ENCODE measurements at places on chromosomes 11 and 22. TPM values are rescaled to one million over a fixed set of nuclear protein-coding genes. Genes with fewer than 3 reads are reported as not detected.

GRCh38 chr22:22565981-22566380, 6.9 kb upstream of the PRAME start:
- H3K36me3 ChIP-seq = no peaks in the 10 kb centered on the region
- no peak overlapping the region for H3K27ac ChIP-seq
- H3K4me1 ChIP-seq = no peaks in the 10 kb centered on the region

- H3K27me3 ChIP-seq = no peaks in the 10 kb centered on the region
- no peaks in the 10 kb centered on the region for H3K36me3 ChIP-seq
- DNase-seq = no peak
- no peak overlapping the region for H3K4me3 ChIP-seq
Observed at GRCh38 chr22:47621253-47621652, 858.8 kb downstream of the TBC1D22A start.

DNA sequence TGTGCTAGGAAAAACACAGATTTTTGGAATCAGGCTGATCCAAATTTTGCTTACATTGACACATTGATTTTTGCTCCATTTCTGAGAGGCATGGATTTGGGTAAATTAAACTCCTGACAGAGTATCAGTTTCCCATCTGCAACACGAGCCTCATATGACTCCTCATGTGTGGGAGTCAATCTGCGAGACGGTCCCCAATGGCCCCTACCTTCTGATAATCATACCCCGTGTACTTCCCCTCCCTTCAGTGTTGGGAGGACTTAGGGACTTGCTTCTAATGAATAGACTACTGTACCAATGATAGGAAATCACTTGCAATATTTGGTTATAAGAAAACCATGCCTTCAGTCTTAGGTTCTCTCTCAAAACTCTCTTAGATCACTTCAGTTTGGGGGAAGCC, 302.7 kb downstream of the ETS1 start:
- H3K27ac ChIP-seq = no peak overlapping the region
- no peak overlapping the region for H3K4me3 ChIP-seq
- H3K36me3 ChIP-seq = no peaks in the 10 kb centered on the region

DNA sequence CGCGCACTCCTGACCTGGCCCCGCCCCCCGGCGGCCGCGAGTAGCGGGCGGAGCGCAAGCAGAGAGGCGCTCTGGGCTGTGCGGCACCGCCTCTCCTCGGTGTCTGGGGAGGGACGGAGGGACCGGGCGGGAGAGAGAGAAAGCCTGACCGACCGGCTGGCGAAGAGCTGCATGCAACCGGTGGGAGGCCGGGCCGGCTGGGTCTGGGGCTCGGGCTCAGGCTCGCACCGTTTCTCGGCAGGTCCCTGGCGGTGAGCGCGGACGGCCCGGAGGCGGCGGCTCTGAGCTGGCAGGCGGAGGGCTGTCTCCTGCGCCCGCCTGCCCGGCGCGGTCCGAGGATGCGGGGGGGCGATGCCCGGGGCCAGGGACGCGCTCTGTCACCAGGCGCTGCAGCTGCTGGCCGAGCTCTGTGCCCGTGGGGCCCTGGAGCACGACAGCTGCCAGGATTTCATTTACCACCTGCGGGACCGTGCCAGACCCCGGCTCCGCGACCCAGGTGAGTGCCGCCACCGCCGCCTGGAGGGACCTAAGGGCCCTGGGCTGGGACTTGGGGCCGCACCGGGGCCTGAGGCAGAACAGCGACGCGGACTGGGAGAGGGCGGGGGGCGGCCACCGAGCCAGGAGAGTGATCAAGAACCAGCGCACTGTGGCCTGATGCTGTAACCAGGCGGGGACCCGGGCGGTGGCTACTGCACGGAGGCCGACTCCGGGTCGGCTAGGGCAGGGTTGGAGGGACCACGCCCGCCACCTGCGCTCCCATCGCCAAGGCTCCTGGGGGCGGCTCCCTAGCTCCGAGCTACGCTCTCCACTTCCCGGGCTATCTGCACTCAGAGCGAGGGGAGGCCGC, at the start of gene SYT9:
Gene SYT9, plus strand, starts transcription at position 69 of the 847 bp plus-strand sequence. Its CDS starts 283 bp downstream, at position 352.
- H3K36me3 ChIP-seq = no peaks in the 10 kb centered on the region
- peak; percentile 91 for DNase-seq
- no peak within 1 kb of the TSS for H3K27ac ChIP-seq
- peaks cover 16% of the 10 kb centered on the region for H3K4me1 ChIP-seq
- H3K4me3 ChIP-seq = peak within 1 kb of the TSS; percentile 43

GLYAT gene
- total RNA-seq = not detected

All from upper lobe of left lung (tissue), 6 donors.